ENCODE measurements at places on chromosomes 4 and X. TPM values are rescaled to one million over a fixed set of nuclear protein-coding genes. Genes with fewer than 3 reads are reported as not detected.
A peak's percentile ranks its signal among the peaks of the same experiment; 100 is the strongest.

DNA sequence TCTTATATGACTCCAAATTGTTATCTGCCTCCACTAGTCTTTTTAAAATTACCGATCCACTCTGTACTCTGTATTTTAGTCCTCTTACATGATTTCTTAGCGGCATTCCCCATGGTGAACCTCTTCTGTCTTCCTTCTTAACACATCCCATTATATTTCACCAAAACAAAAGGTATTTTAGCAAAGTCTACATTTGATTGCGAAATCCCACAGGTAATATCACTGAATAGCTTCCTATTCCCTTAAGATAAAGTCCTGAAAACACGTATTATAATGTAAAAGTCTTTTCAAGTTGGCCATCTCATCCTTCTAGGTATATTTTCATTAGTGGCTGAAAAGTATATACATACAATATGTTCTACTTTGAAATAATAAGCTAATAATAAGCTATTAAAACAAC, 2016.0 kb upstream of the IGFBP7 start:
- H3K36me3 ChIP-seq, result no peaks in the 10 kb centered on the region
- DNase-seq, result no peak
- H3K4me1 ChIP-seq, result peaks cover 15% of the 10 kb centered on the region
- H3K27ac ChIP-seq, result peak overlapping the region; percentile 2

- H3K4me1 ChIP-seq, result no peaks in the 10 kb centered on the region
- no peaks in the 10 kb centered on the region for H3K36me3 ChIP-seq
- peaks cover 5% of the 10 kb centered on the region for H3K27me3 ChIP-seq
Observed at GRCh38 chr4:99710681-99711345, 53.2 kb upstream of the C4orf54 start.

DNA sequence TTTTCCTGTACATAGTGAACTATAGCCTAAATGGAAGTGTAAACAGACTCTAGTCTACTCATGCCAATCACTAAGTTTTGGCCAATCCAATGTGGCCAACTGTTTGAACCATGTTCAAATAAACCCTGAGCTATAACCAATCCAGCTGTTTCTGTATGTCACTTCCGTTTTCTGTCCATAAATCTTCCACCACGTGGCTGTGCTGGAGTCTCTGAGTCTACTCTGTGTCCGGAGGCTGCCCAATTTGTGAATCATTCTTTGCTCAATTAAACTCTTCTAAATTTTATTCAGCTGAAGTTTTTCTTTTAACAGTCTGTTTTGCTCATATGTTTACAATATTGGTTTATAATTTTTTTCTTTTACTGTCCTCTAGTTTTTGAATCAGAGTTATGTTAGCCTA, 112.3 kb upstream of the BANK1 start:
- no peak for DNase-seq
- H3K4me3 ChIP-seq, result no peak overlapping the region
- no peaks in the 10 kb centered on the region for H3K27me3 ChIP-seq

The PDGFRA gene
- total RNA-seq, result 100 TPM

DNA sequence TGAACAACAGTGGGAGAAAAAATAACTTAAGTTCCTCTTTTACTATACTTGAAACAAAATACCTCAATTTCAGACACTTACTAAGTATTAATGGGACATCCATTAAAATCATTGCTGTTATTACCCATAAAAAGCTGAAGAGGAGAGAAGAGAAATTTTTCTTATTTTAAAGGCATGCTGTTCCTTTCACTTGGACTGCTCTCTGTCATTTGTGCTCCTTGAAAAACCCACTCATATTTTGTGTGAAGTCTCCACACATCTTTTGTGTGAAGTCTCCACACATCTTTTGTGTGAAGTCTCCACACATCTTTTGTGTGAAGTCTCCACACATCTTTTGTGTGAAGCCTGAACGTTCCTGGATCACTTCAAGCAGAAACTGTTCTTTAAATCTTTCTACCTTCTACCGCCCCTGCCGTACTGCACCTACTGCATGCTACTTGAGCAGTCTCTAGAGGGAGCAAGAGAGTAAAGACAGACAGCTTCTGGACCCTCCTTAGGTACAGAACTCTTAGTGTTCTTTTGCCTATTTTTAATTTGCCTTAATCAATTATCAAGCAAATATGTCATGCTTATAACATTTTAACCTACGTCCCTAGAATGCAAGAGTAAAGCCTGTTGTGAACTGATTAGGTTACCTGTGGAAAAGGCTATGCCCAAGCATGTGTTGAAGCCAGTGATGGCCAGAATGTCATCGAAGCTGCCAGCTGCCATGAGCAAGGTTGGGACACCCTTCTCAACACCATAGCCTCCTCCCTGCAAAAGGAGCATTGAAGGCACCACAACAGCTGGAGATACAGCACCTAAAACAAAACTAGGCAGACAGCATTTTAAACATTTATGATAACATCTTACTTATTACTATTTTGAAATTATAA, 27.1 kb upstream of the SLC9B1 start:
- H3K4me1 ChIP-seq, result peaks cover 2% of the 10 kb centered on the region
- H3K4me3 ChIP-seq, result no peak overlapping the region
- peaks cover 7% of the 10 kb centered on the region for H3K36me3 ChIP-seq
- no peak overlapping the region for H3K27ac ChIP-seq
- DNase-seq, result no peak

DNA sequence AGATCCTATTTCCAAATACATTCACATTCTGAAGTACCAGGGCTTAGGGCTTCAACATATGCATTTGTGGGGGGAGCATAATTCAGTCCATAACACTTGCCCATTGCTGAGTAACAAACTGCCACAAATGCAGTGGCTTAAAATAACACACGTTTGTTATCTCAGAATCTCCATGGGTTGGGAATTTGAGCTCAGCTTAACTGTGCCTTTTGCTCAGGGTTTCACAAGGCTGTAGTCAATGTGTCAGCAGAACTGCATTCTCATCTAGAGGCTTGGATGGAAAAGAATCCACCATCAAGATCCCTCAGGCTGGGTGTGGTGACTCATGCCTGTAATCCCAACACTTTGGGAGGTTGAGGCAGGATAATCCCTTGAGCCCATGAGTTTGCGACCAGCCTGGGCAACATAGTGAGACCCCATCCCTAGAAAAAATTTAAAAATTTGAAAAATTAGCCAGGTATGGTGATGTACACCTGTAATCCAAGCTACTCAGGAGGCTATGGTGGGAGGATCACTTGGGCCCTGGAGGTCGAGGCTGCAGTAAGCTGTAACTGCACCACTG, 25.8 kb upstream of the TBL1X start:
- H3K4me3 ChIP-seq, result no peak overlapping the region
- peaks cover 9% of the 10 kb centered on the region for H3K4me1 ChIP-seq
- no peak overlapping the region for H3K27ac ChIP-seq
- H3K36me3 ChIP-seq, result no peaks in the 10 kb centered on the region

GRCh38 chrX:50617183-50617582, 146.6 kb upstream of the DGKK start:
- DNase-seq, result no peak
- no peaks in the 10 kb centered on the region for H3K27me3 ChIP-seq
- no peak overlapping the region for H3K27ac ChIP-seq

GRCh38 chrX:47748576-47748975, 88.1 kb upstream of the ZNF81 start:
- H3K27ac ChIP-seq, result no peak overlapping the region
- no peak for DNase-seq
- peaks cover 19% of the 10 kb centered on the region for H3K27me3 ChIP-seq
- no peaks in the 10 kb centered on the region for H3K4me1 ChIP-seq

GRCh38 chr4:87018753-87019152, 83.9 kb downstream of the AFF1 start:
- H3K27ac ChIP-seq, result no peak overlapping the region
- peaks cover 21% of the 10 kb centered on the region for H3K4me1 ChIP-seq
- H3K4me3 ChIP-seq, result no peak overlapping the region
- H3K27me3 ChIP-seq, result no peaks in the 10 kb centered on the region
- no peak for DNase-seq

DNA sequence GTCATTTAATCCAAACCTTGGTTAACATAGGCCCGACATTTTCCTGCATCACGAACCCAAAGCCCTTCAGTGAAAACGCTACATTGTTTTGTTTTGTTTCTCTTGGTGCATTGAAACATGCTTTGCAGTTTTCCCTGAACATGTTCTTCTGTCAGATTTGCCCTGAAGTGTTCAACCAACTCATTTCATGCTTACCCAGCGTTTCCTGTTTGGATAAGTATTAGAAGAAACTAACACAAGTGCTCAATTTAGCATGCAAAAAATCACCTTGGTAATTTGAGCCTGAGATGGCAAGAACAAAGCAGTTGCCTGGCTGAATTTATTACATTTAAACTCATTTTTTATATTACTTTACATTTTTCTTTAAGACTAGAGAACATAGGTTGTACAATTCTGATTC, 160.1 kb upstream of the VCX3A start:
- no peak for DNase-seq
- no peaks in the 10 kb centered on the region for H3K27me3 ChIP-seq
- H3K36me3 ChIP-seq, result no peaks in the 10 kb centered on the region
- no peak overlapping the region for H3K4me3 ChIP-seq
- no peak overlapping the region for H3K27ac ChIP-seq
- peaks cover 15% of the 10 kb centered on the region for H3K4me1 ChIP-seq

The SUPT20HL1 gene
- total RNA-seq, result not detected

DNA sequence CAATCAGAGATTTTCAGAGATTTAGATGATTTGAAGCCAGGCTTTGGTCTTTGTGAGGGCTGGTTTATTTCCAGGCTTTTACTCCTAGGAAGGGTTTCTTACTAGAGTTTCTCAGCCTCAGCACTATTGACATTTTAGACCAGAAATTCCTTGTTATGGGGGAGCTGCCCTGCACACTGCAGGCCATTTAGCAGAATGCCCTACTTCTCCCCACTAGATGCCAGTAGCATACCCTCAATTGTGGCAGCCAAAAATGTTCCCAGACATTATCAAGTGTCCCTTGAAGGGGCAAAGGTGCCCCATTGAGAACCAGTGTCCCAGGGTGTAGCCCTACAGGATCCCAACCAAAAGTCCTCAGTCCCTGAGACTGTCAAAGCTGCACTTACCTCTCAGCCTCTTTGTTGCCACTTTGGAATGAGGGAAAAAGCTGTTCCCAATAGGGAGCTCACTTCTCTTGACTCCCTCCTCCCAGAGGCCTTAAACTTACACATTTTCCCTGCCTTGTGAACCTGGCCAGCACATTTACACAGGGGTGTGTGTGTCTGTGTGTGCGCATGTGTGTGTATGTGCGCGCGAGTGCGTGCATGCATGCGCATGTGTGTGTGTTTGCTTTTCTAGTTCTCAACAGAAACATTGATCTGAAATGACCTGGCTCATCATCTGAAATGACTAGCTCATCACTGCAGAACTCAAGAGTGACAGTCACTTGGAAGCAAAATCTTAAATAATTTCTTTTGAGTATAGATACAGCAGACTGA, 231.4 kb downstream of the QDPR start:
- no peak overlapping the region for H3K4me3 ChIP-seq
- H3K27ac ChIP-seq, result no peak overlapping the region
- no peaks in the 10 kb centered on the region for H3K36me3 ChIP-seq

The FATE1 gene
- not detected for total RNA-seq

DNA sequence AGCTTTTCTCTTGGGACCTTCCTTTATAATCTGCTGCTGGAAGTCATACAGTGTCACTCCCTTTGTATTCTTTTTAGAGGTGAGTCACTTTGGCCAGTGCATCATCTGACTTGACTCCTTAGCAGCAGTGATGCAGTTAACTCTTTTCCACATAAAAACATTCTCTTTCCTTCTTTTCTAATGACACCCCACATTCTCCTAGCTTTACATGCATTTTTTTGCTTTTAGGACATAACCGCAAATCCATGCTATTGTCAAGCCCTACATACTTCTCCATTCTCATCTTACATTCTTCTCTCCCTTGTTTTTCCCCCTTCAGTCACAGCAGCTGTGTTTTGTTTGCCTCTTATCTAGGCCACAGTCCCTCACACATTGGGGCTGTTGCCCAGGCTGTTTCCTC, 55.1 kb downstream of the ZNF330 start:
- H3K36me3 ChIP-seq, result no peaks in the 10 kb centered on the region
- DNase-seq, result no peak
- no peak overlapping the region for H3K4me3 ChIP-seq
- peaks cover 2% of the 10 kb centered on the region for H3K27me3 ChIP-seq
- no peak overlapping the region for H3K27ac ChIP-seq
- H3K4me1 ChIP-seq, result peaks cover 4% of the 10 kb centered on the region

DNA sequence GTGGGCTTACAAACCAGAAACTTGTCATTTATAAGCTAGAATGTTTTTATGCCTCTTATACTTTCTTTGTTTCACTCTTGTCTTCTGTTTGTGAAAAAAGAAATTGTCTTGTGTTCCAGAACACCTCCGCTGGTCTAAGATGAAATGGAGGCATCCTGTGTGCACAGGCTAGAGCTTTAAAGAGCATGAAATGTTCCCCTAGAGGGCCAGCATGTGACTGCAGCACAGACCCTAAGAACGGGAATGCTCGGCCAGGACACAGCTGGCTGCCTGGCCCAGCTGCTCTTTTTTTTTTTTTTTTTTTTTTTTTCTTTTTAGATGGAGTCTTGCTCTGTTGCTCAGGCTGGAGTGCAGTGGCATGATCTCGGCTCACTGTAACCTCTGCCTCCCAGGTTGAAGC, 33.6 kb downstream of the SETD7 start:
- H3K27ac ChIP-seq, result no peak overlapping the region
- no peak for DNase-seq
- H3K27me3 ChIP-seq, result no peaks in the 10 kb centered on the region
- peaks cover 47% of the 10 kb centered on the region for H3K36me3 ChIP-seq

DNA sequence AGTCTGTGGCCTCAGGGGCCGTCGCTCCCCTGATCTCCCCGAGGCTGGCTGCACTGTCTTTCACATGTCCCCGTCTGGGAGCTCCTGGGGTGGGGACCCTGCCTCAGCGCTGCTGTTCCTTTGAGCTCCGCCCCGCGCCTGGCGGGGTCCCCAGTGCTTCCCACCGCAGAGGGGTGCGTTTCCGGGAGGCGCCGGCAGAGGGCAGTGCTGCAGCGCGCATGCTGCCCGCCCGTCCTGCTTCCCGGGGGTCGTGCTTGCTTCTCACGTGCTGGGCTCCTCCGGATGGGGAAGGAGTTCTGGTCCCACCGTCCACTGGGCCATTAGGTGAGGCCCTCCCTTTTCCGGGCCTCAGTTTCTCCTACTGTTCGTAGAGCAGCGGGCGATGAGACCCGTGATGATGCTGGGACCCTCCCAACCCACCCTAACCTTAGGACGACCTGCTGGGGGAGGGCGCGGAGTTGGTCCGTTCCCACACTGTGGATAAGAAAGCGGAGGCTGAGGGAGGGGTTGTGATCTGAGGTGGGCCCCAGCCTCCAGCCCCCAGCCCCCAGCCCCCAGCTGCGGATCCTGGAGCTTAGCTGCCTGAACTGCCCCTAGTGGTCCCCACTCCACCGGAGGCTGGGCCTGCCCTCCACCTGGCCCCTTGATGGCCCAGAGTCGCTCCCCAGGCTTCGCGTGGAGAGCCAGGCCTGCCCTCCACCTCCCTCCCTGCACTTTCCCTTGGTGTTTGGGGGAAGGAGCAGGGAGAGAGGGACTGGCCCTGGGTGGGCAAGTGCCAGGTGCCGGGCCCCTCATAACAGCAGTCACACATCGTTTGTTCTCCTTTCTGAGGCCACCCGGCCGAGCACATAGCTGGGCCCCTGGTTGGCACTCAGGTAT, 15.3 kb downstream of the CPZ start:
- H3K27ac ChIP-seq, result no peak overlapping the region
- no peak overlapping the region for H3K4me3 ChIP-seq
- DNase-seq, result peak; percentile 56
- H3K36me3 ChIP-seq, result peaks cover 1% of the 10 kb centered on the region
- no peaks in the 10 kb centered on the region for H3K27me3 ChIP-seq

The C4orf17 gene
- total RNA-seq, result not detected
